ENCODE measurements at places on chromosomes 3 and 15. TPM values are rescaled to one million over a fixed set of nuclear protein-coding genes. Genes with fewer than 3 reads are reported as not detected.

DNA sequence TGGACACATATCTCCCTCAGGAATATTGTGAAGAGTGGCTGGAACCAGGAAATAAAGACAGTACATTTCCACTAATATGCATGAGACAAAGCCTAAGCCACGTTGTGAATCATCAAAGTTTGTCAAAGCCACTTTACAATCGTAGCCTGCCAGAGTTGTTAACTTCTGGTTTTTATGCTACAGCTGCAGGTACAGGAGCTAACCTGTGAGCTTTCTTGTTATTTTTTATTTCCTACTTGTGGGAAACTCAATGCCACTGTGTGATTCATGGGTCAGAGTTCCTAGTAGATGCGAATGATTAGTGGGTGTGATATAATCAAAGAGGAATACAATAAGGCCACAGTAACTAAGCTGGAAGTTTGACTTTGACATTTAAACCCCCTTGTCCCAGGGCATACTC is 44.4 kb upstream of the TEX9 start:
- no peak for DNase-seq

Gene CAV3
- total RNA-seq = not detected

GRCh38 chr3:12644331-12644937 is 19.5 kb downstream of the RAF1 start:
- no peak for DNase-seq

DNA sequence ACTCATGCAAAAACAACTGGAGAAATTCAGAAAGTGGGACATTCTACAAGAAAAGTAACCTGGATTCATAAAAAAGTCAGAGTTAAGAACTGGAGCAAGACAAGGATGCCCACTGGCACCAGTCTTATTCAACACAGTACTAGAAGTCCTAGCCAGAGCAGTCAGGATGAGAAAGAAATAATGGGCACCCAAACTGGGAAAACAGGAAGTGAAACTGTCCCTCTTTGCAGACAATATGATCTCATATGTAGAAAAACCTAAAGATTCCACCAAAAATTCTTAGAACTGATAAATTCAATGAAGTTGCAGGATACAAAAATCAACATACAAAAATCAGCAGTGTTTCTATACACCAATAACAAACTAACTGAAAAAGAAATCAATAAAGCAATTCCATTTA is 37.4 kb downstream of the TXNRD3 start:
- DNase-seq = no peak

- no peak for DNase-seq
Observed at GRCh38 chr15:58598829-58599210, 150.7 kb downstream of the ADAM10 start.

- DNase-seq = no peak
Observed at GRCh38 chr3:181629029-181629428, 82.7 kb upstream of the SOX2 start.

DNA sequence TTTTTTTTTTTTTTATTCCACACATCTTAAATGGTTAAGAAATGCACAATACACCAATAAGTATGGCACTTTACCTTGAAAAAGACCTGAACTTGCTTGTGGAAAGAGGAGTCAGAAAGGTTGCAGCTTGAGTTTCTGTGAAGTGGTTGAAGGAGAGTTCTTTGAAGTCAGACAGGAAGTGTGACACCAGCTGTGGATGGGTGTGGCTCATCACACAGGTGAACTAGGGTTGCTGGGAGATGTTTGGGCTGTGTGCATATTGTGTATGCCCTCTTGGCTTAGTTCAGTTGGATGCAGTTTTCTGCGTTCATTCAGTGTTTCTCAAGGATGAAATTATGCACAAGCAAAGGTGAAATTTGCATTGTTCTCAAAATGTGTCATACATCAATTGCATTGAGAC is 6.3 kb downstream of the AEN start:
- peak; percentile 80 for DNase-seq

Gene TEX55
- not detected for total RNA-seq

GRCh38 chr3:184579513-184579912 is 17.9 kb downstream of the EPHB3 start:
- DNase-seq = no peak

GRCh38 chr15:73826711-73827251 is 46.6 kb upstream of the TBC1D21 start:
- DNase-seq = no peak

DNA sequence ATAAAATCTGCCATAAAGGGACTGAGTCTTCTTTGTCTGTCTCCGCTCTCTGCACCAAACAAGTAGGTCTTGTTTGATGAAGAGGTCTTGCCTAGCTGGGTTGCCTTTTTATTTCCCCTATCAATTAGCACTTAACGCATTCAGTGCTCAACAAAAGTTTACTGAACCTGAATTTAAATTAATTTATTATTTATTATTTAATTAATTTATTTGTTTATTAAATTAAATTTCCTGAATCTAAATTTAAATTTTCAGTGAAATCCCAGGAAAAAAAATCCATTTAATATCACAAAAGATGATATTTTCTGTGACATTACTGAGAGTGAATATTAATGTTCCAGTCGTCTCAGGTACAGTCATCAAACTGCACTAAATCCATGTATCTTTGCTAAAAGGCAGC is 164.9 kb upstream of the AGTR1 start:
- DNase-seq = no peak

DNA sequence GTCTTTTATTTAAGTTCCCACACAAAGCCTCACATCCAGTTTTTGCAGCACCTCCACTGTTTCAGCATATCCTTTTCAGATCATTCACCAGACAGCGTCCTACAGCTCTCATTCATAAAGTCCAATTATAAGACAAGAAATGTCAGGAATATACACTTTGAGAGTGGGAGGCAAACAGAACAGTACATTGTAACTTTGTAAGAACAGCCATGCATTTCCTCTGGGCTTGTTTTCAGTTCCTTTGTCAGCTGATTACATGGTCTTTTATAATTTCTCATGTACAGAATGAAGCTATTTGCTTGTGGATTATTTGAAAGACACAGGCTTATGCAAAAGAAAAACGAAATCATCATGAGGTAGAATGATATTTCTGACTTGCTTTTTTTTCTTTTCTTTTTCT is 85.7 kb downstream of the SOX2 start:
- no peak for DNase-seq

GRCh38 chr3:120448756-120449155 is 2.0 kb downstream of the FSTL1 start:
- no peak for DNase-seq

DNA sequence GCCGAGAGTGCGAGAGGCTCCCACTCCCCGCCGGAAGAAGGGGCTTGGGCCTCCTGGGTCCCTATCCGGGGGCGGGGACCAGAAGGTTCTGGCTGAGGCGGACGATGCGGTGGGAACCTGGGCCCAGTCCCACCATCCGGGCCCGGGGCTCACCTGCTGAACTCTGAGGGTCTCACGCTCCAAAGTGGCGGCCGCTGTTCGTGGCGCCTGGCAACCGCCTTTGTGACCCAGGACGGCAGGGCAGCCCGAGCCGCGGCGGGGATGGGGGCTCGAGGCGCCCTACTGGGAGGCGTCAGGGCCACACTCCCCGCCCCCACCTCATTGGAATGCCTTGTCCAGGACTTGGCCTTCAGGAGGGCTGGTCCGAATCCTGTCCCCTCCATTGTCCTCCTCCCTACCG is at the start of gene FANCD2OS:
Gene FANCD2OS, minus strand, starts transcription at position 165 of the 400 bp plus-strand sequence. CDS start 3,481 bp downstream, outside the sequence.
- no peak for DNase-seq

- no peak for DNase-seq
Observed at GRCh38 chr3:139318431-139318816, 25.4 kb upstream of the MRPS22 start.

Gene ULK3
- total RNA-seq = 51.4 TPM

Gene ATG3
- total RNA-seq = 59.5 TPM

DNA sequence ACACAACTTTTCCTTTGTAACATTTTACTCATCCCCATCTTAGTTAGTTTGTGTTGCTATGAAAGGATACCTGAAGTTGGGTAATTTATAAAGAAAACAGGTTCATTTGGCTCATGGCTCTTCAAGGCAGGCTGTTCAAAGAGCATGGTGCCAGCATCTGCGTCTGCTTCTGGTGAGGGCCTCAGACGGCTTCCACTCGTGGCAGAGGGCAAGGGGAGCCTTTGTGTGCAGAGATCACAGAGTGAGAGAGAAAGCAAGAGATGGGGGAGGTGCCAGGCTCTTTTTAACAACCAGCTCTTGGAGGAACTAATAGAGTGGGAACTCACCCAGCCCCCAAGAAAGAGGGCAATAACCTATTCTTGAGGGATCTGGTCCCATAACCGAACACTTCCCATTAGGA is 23.1 kb downstream of the PLA2G4F start:
- no peak for DNase-seq

Gene ANKRD34C
- total RNA-seq = not detected

- DNase-seq = no peak
Observed at GRCh38 chr3:171129827-171130226, 103.3 kb upstream of the SLC2A2 start.
